Activated CD4-positive, alpha-beta T cell treated with anti-CD3 and anti-CD28 coated beads for 24 hours (primary cell): ENCODE measurements at places on chromosomes 1 and 21.

- peak; percentile 77 for DNase-seq
Observed at GRCh38 chr21:44949779-44950198, 10.0 kb downstream of the SLX9 start.

DNA sequence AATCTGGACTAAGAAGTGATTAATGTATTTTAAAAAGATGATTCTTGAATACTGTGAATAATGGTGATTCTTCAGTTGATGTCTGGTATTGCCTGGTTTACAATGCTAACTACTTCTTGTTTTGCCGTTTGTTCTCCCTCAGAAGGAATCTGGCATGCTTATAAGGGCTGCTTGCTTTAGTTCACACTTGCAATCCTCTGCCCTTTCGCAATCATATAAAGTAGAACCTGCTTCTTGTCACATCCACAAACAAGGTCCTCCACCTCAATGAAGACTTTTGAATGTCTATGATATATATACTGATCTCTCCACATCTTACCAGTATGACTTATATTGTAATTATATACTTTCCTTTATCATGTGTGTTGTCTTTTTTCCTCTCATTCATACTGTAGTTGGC is 92.6 kb downstream of the ADGRL4 start:
- no peak for DNase-seq

GRCh38 chr1:156589546-156589945 is 2.0 kb upstream of the NAXE start:
- DNase-seq = no peak

DNA sequence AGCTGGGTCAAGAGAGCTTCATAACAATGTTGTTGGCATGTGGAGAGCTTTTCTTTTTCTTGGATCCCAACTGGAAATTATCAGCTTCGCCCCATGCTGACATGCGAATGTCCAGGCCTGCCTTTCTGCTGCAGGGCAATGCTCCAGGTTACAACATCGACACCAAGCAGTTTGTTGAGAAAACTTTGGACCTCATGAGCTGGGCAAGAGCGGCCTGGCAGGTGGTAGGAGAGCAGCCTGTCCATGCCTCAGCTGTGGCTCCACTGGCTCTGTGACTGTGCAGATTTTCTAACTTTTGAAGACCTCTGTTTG is 41.4 kb downstream of the MTARC1 start:
- no peak for DNase-seq

GRCh38 chr1:170672316-170672715 is 8.4 kb downstream of the PRRX1 start:
- no peak for DNase-seq

DNA sequence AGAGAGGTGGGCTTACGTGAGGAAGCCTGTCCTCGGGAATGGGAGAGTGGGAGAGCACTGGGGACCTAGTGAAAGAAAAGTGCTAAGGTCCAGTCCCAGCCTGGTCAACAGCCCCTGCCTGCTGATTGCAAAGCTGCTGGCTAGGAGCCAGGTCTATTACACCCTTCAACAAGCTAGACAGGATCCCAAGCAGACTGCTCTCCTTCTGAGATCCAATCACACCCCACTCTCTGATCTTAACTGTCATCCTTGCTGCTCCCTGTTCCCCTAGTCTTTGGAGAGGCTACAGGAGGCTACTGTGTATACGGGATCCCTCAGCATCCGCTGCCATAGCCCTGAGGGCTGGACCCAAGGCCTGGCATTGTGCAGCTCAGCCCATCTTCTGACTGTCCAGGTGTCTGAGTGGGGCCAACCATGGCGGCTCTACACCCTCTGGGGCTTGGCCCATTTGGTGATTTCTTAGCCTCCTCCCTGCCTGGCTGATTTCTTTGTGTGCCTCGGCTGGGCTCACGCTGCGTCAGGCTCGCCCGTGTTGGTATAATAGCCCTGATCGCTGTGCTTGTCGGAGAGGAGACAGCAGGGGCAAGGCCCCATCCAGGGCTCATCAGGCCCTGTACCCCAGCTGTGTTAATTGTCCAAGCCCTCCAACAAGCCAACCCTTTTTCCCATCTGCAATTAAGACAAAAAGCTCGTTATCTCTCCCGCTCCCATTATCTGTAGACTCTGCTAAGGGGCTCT is 43.9 kb downstream of the NAV1 start:
- no peak for DNase-seq

- DNase-seq = no peak
Observed at GRCh38 chr1:23114424-23115079, 54.1 kb downstream of the LUZP1 start.

DNA sequence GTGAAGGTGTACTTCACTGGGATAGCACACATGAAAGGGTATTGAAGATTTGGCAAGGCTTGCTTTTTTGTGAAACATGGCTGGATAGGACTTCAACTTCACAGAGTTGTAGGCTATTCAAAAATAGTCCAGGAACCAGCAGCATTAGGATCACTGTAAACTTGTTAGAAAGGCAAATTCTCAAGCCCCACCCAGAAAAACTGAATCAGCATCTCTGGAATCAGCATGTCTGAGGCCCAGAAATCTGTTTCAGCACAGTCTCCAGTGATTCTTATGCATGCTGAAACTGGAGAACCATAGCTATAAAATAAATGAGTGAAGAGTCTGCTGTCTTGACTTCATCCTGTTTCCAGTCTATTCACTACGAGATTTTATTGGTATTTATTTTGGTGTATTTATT is 8.1 kb upstream of the KRTAP21-3 start:
- DNase-seq = no peak

DNA sequence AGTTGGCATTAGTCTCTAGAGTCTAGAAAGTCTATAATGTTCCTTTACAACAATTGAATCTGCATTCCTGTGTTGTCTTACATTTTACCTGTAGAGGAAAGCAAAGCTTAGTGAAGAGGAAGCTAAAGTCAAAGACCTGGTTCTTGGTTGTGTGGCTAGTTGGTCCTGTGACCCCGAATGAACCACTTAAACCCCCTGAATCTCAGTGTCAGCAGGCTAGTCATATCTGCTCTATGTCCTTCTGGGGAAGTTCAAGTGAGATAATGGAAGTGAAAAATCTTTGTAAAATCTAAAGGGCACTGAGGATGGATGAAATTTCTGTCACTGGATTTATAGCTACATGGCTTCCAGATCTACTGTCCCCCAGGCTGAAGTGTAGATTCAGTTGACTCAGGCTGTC is 24.0 kb upstream of the AIM2 start:
- no peak for DNase-seq

- DNase-seq = no peak
Observed at GRCh38 chr1:67700692-67701410, 15.8 kb downstream of the GADD45A start.

GRCh38 chr1:212600071-212600915 is 8.3 kb upstream of the ATF3 start:
- DNase-seq = no peak

DNA sequence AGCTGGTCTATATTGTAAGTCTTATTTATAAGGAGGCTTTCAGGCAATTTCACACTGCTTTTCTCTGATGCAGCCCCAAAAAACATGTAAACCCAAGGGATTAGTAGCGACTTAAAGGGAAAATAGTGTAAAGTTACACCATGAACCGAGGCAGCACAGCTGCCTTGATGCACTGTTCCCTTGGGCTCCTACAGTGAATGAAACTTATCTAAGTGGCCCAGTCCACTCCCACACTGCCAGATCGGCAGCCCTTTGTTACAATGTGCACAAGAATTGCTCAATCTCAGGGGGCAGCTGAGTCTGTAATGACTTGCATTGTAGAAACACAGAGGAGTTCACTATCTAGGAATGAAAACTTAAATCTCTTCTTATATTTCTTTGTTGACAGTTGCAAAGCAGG is 120.8 kb upstream of the ADGRL2 start:
- no peak for DNase-seq

GRCh38 chr1:79692519-79692918 is 686.0 kb upstream of the ADGRL4 start:
- DNase-seq = no peak

- DNase-seq = no peak
Observed at GRCh38 chr1:199313444-199313843, 674.6 kb downstream of the PTPRC start.

DNA sequence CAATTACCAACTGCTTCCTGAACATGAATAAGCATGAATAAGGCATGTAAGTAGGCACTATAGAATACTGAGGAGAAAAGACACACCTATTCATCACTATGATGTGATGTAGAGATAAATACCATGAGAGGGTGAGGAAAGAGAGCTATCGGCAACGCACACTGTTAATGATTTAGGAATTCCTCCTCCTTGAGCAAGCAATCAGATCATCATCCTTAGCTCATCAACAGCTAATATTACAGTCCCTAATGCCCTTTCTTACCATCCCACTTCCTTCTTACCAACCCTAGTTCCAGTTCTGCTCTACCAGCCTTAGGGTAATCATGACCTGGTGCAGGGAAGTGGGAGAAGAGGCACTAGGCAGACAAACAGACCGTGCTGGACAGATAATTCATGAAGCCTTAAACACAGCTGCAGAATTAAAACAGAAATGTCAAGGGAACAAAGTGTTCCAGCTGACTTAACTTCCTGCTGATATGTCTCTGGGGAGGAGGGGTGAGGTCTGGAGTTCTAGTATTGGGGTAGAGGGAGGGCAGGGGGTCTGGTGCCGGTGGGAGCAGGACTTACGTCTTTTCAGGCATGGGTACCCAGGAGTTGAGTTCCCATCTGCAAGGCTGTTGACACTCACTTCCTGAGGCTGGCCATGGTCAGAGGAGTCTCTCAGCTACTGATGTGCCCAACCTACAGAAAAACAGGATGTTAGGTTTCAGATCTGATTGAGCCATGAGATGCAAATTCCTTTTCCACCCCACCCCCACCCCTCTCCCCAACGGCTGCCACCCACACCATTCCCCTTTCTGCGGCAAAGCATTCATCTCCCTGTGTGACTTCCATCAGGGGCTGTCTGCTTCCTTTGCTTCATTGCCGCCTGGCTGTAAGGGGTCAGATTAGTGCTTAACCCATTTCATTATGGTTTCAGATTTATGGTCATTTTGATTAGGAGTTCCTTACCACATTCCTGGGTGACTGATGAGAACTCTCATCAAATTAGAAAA is 12.6 kb upstream of the RCSD1 start:
- DNase-seq = no peak

DNA sequence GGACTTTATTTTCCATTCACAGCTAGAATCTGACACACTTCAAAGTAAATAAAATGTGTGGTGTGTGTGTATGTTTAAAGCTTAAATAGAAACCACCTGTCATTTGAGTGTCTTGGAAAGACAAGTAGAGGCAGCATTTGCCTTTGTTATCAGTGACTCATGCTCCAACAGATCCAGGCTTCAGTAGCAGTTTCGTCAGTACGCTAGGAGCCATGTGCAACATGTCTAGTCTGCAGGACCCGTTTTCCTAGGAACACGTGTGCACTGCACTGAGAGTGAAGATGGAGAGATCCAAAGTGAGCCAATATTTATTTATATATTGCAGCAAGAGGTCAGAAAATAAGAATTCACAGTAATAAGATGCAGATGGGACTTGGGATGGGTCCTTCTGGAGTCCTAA is 41.8 kb downstream of the SGIP1 start:
- DNase-seq = no peak

GRCh38 chr1:166507347-166507746 is 331.9 kb upstream of the POGK start:
- DNase-seq = no peak

GRCh38 chr21:32603131-32603530 is 9.0 kb downstream of the CFAP298 start:
- no peak for DNase-seq

GRCh38 chr1:32900956-32901822 is at the start of gene TMEM54:
TSS of gene TMEM54 (minus strand) at chr1:32901389. CDS start at chr1:32901238, 151 bp downstream.
- DNase-seq = no peak

DNA sequence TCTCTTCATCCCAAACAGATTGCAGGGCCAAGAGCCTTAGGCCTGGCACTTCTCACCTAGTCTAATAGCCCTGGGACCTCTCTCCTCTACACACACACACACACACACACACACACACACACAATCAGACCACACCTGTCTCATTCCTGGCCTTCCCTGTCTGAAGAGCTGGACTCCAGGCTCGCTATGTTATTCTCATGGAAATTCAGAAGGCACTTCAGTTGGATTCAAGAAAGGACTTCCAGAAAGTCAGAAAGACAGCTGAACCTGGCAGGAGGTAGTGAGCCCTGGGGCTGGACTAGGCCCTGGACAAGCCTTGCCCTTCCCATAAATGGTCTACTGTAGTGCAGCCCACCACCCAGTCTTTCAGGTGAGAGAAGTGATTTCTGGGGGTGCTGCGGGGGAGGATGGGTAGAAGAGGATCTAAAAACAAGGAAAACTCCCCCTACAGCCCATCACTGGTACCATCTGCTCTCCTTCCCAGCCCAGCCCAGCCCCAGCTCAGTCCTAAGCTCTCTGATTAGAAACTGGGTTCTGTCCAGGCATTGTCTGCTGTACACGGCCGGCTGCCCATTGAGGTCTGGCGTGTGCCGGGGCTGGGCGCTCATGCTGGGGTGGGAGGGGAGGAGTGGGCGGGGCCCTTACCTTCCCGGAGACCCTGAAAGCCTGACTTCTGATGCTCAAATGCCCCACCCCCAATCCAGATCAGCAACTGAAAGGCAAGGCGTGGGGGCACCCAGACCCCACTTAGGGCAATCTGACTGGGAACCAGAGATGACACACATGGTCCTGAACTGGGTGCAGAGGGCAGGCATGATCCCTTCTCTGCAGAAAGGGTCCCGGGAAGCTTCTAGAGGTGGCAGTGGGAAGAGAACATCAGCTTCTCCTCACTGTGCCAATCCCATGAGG is 2.5 kb downstream of the KIF21B start:
- no peak for DNase-seq

GRCh38 chr1:1890506-1891348 is at the start of gene GNB1:
TSS of gene GNB1 (minus strand) at chr1:1891087. CDS start at chr1:1825453, 65,634 bp downstream.
- DNase-seq = peak; percentile 75

DNA sequence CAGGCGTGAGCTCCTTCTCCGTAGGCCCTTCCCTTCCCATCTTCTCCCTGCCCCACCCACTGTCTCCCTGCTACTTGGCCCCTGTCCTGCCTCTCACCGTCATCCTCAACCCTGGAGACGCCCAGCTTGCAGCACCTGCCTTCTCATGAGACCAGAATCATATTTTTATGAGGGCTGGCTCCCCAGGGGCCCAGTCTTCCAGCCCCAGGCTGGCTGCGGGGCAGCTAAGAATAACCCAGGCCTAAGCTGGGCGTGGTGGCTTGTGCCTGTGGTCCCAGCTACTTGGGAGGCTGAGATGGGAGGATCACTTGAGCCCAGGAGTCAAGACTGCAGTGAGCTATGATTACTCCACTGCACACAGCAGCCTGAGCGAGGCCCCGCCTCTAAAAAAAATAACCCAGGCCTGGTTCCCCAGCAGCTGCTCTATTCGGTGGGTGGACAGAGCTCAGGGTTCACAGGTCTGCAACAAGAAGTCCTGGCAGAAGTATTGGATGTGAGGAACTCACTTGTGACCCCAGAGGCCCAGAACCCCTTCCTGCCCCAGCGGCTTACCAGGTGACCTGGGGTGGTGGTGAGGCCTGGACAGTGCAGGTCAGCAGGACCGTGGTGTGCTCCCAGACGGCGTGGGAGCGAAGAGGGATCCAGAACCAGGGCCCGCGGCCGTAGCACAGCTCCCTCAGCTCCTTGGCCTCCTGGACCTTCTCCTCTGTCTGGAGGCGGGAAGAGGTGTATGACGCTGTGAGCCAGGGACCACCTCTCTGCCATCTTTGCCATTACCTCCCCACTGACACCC is 6.4 kb downstream of the MYOM3 start:
- no peak for DNase-seq

GRCh38 chr1:223231011-223231572 is 88.0 kb upstream of the TLR5 start:
- DNase-seq = no peak

GRCh38 chr1:246270236-246270635 is 236.8 kb downstream of the SMYD3 start:
- DNase-seq = no peak
